ENCODE measurements at places on chromosomes 2 and 18. TPM values are rescaled to one million over a fixed set of nuclear protein-coding genes. Genes with fewer than 3 reads are reported as not detected.

Gene PIEZO2
- total RNA-seq: 2.8 TPM

Gene TSPYL6
- not detected for total RNA-seq

Gene PAX3
- not detected for total RNA-seq

Gene TGFBRAP1
- 20.9 TPM for total RNA-seq

Gene IL37
- total RNA-seq: not detected

Gene SERTAD2
- 3.4 TPM for total RNA-seq

Gene SUMO1
- total RNA-seq: 266 TPM

Gene PJVK
- 0.64 TPM for total RNA-seq

Gene LBX2
- 28.5 TPM for total RNA-seq

All from Caki2 (cell line).